Astrocyte of the cerebellum (primary cell): ENCODE measurements at places on chromosomes 1 and 21.
A peak's percentile ranks its signal among the peaks of the same experiment; 100 is the strongest.

GRCh38 chr1:94095112-94095637, 25.8 kb downstream of the ABCA4 start:
- peak; percentile 100 for DNase-seq

- DNase-seq: peak; percentile 95
These were observed 125.0 kb upstream of the KCNK2 start for GRCh38 chr1:214957330-214958137.

GRCh38 chr1:110163591-110163990, 13.3 kb downstream of the SLC6A17 start:
- DNase-seq: no peak

DNA sequence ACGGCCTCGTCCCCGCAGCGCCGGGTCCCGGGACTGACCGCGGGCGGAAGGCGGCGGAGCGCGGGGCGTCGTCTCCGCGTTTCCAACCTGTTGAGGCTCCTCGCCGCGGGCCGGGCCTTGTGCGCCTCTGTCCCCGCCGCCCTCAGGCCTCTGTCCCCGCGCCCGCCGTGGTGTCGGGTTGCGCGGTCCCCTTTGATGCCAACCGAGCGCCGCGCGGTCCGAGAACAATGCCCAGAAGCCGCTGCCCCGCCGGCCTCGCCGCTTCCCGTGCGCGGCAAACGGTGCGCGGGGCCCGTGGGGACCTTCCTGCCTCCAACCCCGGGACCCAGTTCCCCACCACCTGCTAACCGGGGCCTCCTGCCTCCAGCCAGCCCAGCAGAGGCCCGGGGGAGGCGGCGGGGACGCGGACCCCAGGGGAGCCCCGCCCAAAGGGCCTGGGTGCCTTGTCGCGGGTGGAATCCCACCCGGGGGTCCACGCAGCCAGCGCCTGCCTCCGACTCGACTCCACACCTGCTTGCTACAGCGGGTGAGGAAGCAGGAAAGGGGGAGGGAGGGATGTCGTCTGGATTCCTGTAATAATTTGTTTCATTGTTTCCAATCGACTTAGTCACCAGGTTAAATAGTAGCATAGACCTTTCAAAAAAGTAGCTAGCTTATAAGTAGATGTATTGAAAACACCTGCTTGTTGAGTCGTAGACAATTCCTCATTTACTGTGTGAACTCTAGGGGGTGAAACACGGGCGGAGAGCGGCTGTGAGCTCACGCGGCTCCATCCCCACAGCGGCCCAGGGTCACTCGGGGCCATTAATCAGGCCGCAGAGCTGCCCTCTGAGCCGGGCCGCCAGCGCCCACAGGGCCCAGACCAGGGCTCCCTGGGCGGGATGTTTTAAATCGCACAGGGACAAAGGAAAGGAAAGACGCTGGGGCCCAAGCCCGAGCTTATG, 1.1 kb downstream of the COL18A1 start:
- DNase-seq: no peak
